ENCODE measurements at places on chromosomes 5 and 9.
A peak's percentile ranks its signal among the peaks of the same experiment; 100 is the strongest.

GRCh38 chr5:154857530-154858296 is 714 bp upstream of the CNOT8 start:
- DNase-seq: peak; percentile 98

DNA sequence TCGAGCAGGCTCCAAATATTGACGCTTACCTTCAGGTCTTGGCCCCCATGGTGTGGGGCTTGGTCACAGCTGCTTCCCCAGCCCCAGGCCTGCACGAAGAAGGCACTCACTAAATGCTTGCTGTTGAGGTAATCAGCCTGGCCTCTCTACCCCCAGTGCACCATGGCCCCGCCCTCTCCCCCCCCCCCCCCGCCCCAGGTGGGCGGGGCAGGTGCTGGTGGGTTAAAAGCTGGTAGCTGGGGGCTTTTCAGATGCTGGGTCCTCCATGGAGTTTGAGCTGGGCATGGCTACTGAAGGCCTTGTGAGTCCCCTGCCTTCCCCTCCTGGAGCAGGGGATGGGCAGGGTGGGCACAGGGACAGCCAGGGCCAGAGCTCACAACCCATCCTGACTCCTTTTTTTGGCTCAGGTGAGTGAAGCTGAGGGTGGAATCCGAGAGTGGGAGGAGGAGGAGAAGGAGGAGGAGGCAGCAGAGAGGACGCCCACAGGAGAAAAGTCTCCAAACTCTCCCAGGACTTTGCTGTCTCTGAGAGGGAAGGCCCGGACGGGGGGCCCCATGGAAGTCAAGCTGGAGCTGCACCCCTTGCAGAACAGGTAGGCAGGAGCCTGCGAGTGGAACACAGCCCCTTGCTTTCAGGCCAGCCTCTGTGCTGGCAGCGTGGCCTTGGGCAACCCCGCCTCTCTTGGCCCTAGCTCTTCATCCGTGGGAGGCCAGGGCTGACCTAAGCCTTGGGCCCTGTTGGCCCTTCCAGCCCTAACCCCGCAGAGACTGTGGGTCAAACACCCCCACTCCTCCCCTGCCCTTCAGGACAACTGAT is 4.4 kb upstream of the TSPAN17 start:
- no peak for DNase-seq

GRCh38 chr9:134491856-134492255 is 149.7 kb upstream of the COL5A1 start:
- DNase-seq: no peak

DNA sequence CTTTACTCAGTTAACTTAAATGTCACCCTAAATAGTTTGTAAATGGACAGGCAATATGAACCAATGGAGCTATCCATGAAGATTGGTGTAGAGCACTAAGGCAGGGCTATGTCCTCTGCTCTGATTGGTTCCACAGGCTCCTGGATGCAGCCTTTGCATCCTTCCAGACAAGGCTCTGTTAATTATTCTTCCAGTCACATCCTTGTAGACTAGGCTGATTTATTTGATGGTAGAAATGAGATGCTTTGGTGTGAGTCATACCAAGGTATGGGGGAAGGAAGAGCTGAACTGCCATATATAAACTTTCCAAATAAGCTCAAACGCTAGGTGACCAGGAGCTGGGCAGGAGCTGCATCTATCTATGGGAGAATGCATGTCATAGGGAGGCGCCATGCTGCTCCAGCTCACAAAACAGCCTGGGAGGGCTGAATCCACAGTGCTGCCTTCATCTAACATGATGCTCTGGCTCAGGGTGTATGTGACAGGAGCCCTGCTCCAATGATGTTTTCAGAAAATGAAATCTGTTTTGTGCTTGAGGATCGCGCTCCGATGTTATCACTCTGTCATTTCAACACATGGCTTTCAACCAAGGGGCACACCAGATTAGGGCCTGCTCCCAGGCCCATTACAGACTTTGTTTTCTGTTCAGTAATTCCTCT is 818.0 kb upstream of the ZNF608 start:
- DNase-seq: no peak

- DNase-seq: no peak
These were observed 13.7 kb downstream of the FCN2 start for GRCh38 chr9:134894136-134894860.

GRCh38 chr9:30771760-30772159 is 1612.7 kb upstream of the ACO1 start:
- no peak for DNase-seq

- DNase-seq: peak; percentile 71
These were observed 32.2 kb upstream of the ENHO start for GRCh38 chr9:34555002-34555348.

- DNase-seq: no peak
These were observed 101.6 kb upstream of the PCA3 start for GRCh38 chr9:76662476-76663281.

- no peak for DNase-seq
These were observed 148.5 kb downstream of the C9orf152 start for GRCh38 chr9:110059461-110059860.

All from left hindlimb (tissue), 1 donor.